GM12892 (cell line): ENCODE measurements at places on chromosomes 5 and 9.

- DNase-seq = no peak
These were observed 2167.7 kb upstream of the WWC1 start for GRCh38 chr5:166123717-166124116.

DNA sequence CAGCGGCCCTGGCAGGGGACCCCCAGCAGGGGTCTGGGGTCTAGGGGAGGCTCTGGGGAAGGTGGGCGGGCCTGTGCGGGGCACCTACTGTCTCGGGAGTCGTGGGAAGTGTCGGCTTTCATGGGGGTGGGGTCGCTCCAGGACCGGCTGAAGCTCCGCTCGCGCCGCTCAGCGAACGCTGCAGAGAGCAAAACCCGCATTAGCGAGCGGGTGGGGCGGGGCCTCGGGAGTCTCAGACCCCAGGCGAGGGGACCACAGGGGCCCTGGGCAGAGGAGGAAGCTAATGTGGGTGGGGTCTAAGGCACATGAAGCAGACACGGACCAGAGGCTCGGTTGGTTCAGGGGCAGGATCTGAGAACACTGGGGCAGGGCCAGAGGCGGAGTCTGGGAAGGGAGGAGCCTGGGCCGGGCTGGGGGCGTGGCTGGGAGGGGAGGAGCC lies 5.5 kb downstream of the NSMF start:
- DNase-seq = peak; percentile 85

GRCh38 chr9:89854715-89855475 lies 250.1 kb downstream of the GADD45G start:
- DNase-seq = no peak

DNA sequence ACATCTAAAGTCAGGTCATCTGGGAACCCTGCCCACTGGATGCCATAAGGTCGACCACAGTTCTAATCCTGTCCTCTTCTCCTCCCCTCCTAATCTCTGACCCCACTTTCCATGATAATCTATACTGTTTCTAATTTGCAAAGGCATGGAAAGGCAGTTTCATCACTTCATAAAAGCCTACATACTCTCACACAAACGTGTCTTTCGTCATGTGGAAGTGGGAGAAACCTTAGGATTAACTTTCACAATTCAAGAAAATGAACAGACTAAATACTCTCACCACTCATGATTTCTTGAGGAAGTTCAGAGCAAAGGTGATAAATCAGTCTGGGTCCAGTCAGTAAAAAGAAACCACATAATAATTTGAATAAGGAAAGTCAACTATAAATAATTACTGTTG lies 5.5 kb downstream of the FANCC start:
- DNase-seq = no peak

GRCh38 chr5:88672644-88673252 lies 210.2 kb downstream of the MEF2C start:
- no peak for DNase-seq

DNA sequence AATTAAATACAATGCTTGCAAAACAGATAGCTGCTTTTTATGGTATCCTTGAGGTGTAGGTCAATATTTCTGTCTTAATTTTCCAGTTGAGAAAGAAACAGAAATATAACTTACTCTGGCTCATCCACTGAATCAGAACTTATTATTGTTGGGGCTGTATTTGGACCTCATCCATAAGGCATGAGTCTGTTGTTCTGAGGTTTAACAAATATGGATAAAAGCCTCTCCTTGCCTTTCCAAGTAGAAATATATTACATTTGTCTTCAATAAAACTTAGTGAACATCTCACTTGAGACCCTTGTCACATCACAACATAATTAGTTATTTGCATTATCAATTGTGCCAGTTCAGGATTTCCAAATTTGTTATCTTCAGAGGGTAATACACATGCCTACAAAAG lies 525.8 kb downstream of the AGTPBP1 start:
- DNase-seq = no peak

DNA sequence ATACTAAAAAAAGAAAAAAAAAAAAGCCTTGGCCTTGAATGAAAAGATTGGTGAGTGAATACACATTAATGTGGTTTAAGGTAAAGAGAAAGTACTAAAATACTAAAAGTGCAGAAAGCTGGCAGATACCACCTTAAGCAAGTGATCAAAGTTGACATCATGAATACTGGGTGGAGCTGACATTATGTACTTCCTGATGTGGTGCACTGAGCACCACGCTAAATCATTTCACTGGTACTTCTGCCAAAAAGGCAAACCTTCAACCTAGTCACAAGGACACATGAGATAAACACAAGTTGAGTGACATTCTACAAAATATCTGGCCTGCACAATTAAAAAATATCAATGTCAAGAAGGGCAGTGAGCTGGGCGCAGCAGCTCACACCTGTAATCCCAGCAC lies 33.8 kb upstream of the PANK3 start:
- DNase-seq = no peak

GRCh38 chr9:112203536-112203935 lies 28.4 kb upstream of the SUSD1 start:
- no peak for DNase-seq

DNA sequence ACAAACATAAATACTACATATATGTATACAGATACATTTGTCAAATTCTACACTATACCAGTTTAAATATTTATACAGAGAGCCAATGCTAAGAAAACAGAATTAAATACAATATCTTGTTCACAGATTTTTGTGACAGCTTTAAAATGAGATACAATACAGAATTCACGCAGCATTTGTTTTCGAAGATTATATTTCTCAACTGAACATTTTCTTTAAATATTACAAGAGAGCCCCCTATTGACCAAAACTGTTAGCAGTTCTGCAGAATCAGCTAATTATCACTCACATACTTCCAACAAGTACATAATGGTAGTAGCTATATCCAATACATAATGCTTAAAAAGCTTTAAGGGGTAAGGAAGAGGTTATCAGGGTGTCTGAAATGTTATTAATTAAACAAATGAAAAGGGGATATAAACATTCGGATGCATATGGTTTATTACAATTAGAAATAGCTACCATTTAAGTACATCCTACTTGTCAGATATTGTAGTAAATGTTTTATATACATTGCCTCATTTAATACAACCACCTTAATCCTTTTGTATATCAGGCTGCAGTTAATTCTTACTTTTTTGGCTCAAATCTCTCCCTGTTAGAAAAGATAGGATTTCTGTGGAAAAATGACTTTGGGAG lies 31.7 kb downstream of the ZDHHC21 start:
- DNase-seq = no peak

DNA sequence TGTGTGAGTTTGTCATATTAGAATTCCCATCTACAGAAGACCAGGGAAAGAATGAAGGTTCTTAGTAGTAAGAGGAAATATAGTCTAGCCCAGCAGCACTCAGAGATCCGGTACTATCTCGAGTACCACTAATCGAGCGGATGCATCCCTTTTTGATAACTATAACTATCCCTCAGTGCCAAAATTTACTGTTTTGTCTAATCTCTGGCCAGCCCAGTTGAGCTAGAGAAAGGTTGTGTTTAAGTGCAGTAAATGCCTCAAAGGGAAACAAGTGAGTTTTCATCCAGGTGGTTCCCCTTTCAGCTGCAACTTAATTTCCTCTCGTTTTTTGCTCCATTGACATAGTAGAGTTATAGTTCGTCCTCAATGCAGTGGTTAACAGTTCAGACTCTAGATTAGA lies 146.7 kb downstream of the GPBP1 start:
- DNase-seq = no peak

GRCh38 chr5:178423901-178424809 lies 166.0 kb downstream of the COL23A1 start:
- no peak for DNase-seq

DNA sequence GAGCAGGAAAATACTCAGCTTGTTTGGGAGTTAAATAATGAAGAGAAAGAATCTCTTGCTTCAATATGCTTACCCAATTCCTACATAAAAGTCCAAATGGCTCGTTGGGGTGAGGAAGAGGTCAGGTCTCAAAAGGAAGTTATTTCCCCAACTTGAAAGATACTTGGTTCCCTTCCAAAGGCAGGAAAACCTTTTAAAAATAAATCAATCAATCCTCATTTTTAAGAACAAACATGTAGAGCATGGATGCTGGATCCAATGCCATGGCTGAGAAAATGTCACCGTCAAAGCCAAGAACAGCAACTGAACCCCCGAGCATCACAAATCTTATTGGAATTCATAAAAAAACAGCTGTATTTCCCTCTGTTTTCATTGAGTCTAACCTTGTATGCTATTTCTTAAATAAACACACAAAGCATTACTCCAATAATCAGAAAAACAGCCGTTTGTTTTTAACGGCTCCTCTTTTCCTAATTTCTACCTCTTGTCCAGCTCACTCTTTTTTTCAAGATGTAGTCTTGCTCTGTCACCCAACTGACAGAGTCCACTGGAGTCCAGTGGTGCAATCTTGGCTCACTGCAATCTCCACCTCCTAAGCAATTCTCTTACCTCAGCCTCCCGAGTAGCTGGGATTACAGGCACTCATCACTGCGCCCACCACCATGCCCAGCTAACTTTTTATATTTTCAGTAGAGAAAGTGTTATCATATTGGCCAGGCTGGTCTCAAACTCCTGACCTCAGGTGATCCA lies 140.7 kb downstream of the GNA14 start:
- DNase-seq = no peak

DNA sequence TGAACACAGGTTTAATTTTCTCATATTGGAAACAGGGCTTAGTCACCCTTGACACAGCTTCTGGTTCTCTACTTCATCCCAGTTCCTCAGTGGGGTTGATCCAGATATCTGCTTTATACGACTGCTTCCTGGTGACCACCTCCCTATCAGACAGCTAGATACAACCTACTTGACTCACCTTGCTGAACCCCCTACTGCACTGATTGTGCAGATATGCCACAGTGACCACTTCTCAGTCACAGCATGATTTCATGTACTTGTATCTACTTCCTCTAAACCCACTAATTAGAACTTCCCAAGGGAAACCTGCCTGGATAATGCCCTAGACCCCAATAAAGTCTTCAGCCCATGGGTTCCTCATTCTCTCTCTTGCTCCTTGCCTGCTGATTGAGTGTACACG lies 18.4 kb upstream of the RFK start:
- no peak for DNase-seq

DNA sequence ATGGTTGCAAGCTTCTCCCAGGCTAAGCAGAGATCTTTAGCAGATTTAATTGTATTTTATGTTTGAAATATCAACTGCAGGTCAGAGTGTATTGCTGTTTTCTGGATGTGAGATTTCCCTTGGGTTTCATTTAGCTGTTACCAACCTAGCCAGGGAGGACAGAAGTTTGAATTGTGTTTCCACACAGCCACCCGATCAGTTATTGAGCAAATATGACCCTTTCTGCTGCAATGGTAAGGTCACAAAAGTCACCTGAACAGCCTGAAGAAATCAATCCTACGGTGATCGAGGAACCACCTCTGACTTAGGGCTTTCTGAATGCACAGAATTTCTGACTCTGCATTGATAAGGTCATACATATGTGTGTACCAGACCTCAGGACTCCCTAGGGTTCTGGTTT lies 419.9 kb downstream of the MAN2A1 start:
- no peak for DNase-seq

DNA sequence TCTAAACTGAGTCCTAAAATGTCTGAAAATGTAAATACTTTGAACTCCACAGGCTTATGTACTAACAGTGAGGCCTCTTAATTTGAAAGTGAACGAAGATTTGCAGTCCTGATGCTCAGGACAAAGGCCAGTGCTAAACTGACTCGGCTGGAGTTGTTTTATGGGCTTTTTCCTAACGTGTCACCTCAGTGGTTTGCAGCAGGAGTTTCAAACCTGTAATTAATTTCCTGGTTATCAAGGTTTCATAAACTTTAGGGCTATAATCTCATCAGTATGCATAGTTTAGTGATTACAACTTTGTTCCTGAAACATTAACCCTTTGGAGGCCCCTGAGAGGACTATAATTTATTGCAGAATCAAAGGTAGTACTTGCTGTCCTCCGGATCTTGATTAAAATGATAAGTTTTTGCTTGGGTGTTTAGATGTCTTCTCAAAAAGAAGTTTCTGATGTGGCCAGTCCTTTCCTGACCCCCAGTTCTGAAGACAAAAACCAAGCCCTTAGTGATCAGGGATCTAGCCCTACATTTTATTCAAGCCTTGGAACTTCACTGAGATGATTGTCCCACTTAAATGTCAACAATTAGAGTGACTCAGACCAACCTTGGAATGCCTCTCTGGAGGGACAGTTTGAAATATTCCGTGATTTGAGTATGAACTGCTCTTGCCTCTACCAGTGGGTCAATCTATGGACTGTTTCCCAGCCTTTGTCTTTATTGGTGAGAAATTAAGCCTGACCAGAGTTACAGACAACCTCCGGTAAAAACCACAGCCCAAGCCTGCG lies 11.1 kb upstream of the S100Z start:
- no peak for DNase-seq

DNA sequence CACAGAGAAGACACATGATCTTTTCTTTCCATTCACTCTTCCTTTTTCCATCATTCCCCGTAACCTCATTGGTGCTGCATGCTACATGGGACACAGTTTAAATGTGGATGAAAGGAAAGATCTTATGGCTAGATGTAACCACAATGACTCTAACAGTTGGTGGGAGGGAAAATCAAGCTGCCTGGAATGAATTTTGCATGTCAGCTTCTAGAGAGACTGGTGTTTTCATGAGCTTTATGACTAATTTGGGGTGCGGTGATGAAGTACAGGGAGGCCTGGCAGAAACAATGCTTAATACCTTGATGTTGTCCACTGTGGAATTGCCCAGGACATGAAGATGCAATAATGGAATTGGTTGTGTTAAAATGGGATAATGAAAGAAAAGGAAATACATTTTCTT lies 55.9 kb upstream of the MYO10 start:
- DNase-seq = no peak

GRCh38 chr9:89097219-89097618 lies 81.4 kb downstream of the SHC3 start:
- DNase-seq = no peak

DNA sequence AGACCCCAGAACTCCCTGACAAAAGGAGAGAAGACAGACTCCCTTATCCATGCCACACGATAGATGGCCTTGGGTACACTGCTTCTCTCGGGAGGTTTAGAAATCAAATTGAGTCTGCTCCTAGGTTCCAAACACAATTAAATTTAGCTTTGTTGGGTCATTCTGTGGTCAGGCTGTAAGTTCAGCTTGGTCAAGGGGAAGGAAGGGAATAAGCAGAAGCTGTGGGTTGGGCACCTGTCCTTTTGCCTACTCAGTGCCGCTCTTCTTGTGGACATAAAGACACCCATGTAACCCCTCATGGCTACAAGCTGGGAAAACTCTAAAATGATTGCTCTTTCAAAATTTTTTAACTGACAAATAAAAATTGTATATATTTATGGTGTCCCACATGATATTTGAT lies 19.1 kb upstream of the AK3 start:
- DNase-seq = no peak

DNA sequence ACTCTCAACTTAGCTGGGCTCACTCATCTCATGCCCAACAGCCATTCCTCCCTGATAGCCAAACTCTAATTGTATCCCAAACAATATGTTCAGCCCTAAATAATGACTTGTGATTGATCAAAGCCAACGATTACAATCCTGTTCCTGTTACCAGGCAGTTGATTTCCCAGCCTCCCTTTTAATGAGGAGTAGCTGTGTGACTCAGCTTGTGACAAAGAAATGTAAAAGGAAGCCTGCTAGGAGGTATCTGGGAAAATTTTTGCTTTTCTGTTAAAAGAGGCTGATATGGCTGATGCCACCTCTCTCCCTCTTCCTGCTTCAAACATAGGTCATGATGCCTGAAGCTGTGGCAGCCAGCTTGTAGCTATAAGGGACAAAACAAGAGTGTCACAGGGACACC lies 19.6 kb upstream of the ENC1 start:
- no peak for DNase-seq

- no peak for DNase-seq
These were observed 52.8 kb upstream of the RPL26L1 start for GRCh38 chr5:172906436-172906835.

GRCh38 chr9:134656334-134657006 lies 14.9 kb downstream of the COL5A1 start:
- no peak for DNase-seq

GRCh38 chr5:160197341-160198144 lies 31.8 kb upstream of the FABP6 start:
- DNase-seq = no peak
